ENCODE measurements at places on chromosomes 6 and 20. TPM values are rescaled to one million over a fixed set of nuclear protein-coding genes. Genes with fewer than 3 reads are reported as not detected.

RFX6 gene
- 0.55 TPM for polyA plus RNA-seq

BEND6 gene
- 3.4 TPM for polyA plus RNA-seq

METTL24 gene
- polyA plus RNA-seq: 0.55 TPM

ELOVL2 gene
- not detected for polyA plus RNA-seq

SYNDIG1 gene
- 0.53 TPM for polyA plus RNA-seq

Measured in stomach (tissue), 19 donors.